ENCODE measurements at places on chromosomes 7 and 10. TPM values are rescaled to one million over a fixed set of nuclear protein-coding genes. Genes with fewer than 3 reads are reported as not detected.

GRCh38 chr10:63591600-63592379 lies 70.6 kb downstream of the REEP3 start:
- H3K4me1 ChIP-seq: no peaks in the 10 kb centered on the region
- H3K27ac ChIP-seq: no peak overlapping the region

DNA sequence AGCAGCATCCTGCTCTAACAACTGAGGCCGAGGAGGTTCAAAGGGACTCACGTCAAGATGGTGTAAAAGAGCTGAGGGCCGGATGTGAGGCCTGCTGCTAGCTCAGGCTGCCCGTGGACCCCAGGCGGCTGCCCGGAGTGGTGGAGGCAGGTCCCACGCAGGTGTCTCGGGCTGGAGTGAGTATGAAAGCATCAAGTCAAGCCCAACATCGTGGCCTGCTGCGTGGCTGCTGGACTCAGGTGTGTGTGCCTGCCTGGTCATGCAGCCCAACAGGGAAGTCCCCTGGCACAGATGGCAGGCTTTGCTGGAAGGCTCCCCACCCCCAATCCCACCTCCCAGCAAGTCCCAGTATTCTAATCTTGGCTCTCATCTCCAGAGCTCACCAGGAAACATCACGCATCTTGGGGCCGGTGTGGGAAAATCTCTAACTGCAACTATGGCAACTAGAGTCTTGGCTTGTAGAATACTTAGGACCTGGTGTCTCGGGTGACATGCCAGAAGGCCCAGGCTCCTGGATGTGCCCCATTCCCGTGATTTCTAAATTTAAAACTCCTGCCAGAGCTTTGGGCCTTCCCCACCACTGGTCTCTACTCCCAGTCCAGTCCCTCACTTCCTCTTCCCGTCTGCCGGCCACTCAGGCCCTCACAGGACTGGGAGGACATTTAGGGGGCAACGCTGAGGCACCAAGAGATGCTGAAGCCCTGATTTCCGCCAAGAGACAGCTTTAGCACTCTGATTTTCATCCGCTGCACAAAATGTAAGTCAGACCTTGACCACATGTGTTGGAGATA lies 85.9 kb downstream of the PRKAG2 start:
- no peaks in the 10 kb centered on the region for H3K36me3 ChIP-seq
- no peak for DNase-seq
- no peaks in the 10 kb centered on the region for H3K4me1 ChIP-seq
- H3K4me3 ChIP-seq: no peak overlapping the region
- no peaks in the 10 kb centered on the region for H3K27me3 ChIP-seq

GRCh38 chr7:25579778-25580075 lies 351.4 kb upstream of the NPVF start:
- no peaks in the 10 kb centered on the region for H3K4me1 ChIP-seq
- H3K27me3 ChIP-seq: no peaks in the 10 kb centered on the region
- H3K4me3 ChIP-seq: no peak overlapping the region
- DNase-seq: peak; percentile 25
- no peaks in the 10 kb centered on the region for H3K36me3 ChIP-seq

DNA sequence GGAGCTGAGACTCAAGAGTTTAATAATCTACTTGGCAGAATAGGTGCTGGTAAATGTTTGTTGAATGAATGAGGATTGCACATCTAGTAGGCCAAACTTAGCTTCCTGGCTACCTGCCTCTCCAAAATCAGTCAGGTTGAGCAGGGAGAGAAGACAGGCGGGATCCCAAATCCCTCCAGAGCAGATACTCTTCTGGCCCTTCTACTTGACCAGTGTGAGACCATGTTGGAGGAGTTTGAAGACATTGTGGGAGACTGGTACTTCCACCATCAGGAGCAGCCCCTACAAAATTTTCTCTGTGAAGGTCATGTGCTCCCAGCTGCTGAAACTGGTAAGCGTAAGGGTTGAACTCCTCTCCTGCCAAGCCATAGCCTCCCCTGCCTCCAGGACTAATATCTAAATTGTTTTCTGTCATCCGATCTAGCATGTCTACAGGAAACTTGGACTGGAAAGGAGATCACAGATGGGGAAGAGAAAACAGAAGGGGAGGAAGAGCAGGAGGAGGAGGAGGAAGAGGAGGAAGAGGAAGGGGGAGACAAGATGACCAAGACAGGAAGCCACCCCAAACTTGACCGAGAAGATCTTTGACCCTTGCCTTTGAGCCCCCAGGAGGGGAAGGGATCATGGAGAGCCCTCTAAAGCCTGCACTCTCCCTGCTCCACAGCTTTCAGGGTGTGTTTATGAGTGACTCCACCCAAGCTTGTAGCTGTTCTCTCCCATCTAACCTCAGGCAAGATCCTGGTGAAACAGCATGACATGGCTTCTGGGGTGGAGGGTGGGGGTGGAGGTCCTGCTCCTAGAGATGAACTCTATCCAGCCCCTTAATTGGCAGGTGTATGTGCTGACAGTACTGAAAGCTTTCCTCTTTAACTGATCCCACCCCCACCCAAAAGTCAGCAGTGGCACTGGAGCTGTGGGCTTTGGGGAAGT lies 2.2 kb upstream of the MBLAC1 start:
- no peak overlapping the region for H3K4me3 ChIP-seq
- DNase-seq: no peak
- peaks cover 23% of the 10 kb centered on the region for H3K4me1 ChIP-seq
- no peaks in the 10 kb centered on the region for H3K36me3 ChIP-seq
- H3K27me3 ChIP-seq: no peaks in the 10 kb centered on the region
- H3K27ac ChIP-seq: no peak overlapping the region

DNA sequence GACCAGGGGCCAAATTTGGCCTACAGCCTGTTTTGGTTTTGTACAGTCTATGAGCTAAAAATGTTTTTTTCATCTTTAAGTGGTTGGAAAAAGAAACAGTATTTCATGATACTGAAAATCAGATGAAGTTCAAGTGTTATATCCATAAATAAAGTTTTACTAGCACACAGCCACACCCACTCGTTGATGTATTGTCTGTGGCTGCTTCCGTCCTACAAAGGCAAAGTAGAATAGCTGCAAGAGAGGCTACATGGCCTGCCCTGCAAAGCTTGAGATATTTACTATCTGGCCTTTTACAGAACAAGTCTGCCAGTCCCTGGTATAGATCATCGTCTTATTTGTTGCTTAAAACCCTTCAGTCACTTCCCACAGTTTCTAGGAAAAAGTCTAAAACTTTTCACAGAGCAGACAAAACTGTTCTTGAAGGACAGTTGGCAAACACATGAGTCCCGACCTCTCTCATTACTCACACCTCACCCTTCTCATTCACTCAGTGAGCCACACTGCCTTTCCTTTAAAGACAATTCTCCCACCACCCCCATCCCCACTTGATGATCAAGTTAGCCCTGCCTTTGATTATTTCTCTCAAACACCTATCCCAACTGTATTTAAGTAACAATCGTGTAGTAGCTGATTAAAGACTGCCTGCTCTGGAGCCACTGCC lies 9.9 kb downstream of the RHEB start:
- no peaks in the 10 kb centered on the region for H3K27me3 ChIP-seq
- H3K4me3 ChIP-seq: no peak overlapping the region
- no peak overlapping the region for H3K27ac ChIP-seq
- DNase-seq: no peak

- H3K4me1 ChIP-seq: no peaks in the 10 kb centered on the region
- H3K36me3 ChIP-seq: no peaks in the 10 kb centered on the region
- peaks cover 5% of the 10 kb centered on the region for H3K27me3 ChIP-seq
- H3K4me3 ChIP-seq: no peak overlapping the region
- no peak overlapping the region for H3K27ac ChIP-seq
Observed at GRCh38 chr10:130493446-130494145, 357.4 kb downstream of the GLRX3 start.

DNA sequence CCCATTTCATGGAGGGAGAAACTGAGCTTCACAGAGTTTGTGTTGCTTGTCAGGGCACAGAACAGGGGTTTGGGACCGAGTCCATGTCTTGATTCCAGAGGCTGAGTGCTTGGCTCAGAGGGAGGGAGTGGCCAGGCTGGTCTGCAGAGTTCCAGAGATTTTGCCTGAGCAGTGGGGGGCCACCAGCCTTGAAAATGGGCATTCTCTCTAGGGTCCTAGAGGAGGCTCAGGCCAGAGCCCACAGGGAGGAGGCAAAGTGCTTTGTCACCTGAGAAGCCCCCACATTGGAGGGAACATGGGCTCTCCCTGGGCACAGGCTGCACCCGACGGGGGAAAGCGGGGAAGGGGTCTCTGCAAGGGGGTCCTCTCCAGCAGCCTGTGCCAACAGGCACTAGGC lies 51.5 kb downstream of the DOCK1 start:
- no peak for DNase-seq
- H3K36me3 ChIP-seq: no peaks in the 10 kb centered on the region
- no peaks in the 10 kb centered on the region for H3K27me3 ChIP-seq
- H3K4me1 ChIP-seq: no peaks in the 10 kb centered on the region
- H3K4me3 ChIP-seq: no peak overlapping the region
- H3K27ac ChIP-seq: no peak overlapping the region

GRCh38 chr7:93890464-93891068 lies at the start of gene TFPI2:
TSS of gene TFPI2 (minus strand) at chr7:93890753. CDS start at chr7:93890678, 75 bp downstream.
- peak within 1 kb of the TSS; percentile 65 for H3K4me3 ChIP-seq
- H3K27me3 ChIP-seq: peaks cover 45% of the 10 kb centered on the region
- H3K27ac ChIP-seq: no peak within 1 kb of the TSS
- H3K36me3 ChIP-seq: no peaks in the 10 kb centered on the region
- DNase-seq: peak; percentile 53

- no peaks in the 10 kb centered on the region for H3K27me3 ChIP-seq
- H3K27ac ChIP-seq: no peak overlapping the region
- no peak for DNase-seq
Observed at GRCh38 chr7:5467645-5468044, 44.0 kb upstream of the TNRC18 start.

DNA sequence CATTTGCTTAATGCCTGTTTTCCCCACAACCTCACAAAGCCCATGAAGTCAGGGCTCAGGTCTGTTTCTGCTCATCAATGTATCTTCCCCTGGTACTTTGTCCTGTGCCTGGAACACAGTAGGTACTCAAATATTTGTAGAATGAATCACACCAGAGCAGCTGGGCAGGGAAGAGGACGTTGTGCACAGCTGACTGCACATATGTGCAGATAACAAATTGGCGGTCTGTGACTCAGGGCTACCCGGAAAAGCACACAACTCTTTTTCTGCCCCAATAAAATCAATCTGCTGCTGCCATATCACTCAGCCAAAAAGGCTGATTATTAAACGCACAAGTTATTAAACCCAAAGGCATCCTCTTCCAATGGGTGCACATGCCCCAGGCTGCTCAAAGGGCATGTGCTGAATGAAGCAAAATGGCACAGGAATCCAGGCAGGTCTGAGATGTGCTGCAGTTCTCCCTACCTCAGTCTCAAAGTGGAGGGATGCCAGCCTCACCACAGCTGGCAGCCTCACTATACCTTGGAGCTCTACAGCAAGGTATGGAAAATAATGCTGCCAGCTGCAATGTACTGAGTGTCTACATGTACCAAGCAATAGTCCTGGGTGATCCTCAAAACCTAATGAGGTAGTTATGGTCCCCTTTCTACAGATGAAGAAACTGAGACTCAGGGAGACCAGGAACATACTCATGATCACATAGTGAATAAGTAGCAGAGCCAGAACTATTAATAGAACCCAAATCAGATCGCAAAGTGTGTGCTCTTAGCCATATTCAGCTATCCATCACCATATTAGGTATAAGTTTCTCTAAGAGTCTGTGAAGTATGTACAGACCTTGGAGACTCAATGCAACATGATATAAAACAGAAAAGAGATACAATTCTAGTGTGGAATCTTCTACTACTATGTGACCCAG lies 43.4 kb downstream of the SORBS1 start:
- H3K4me1 ChIP-seq: peaks cover 5% of the 10 kb centered on the region
- H3K36me3 ChIP-seq: no peaks in the 10 kb centered on the region
- H3K4me3 ChIP-seq: no peak overlapping the region
- no peaks in the 10 kb centered on the region for H3K27me3 ChIP-seq

GRCh38 chr7:23490357-23491135 lies 20.3 kb upstream of the IGF2BP3 start:
- H3K27me3 ChIP-seq: no peaks in the 10 kb centered on the region
- H3K36me3 ChIP-seq: no peaks in the 10 kb centered on the region
- H3K4me1 ChIP-seq: no peaks in the 10 kb centered on the region

- peak; percentile 23 for DNase-seq
- no peaks in the 10 kb centered on the region for H3K27me3 ChIP-seq
- H3K36me3 ChIP-seq: no peaks in the 10 kb centered on the region
- H3K27ac ChIP-seq: peak overlapping the region; percentile 98
Observed at GRCh38 chr10:110496553-110497437, 912 bp upstream of the DUSP5 start.

DNA sequence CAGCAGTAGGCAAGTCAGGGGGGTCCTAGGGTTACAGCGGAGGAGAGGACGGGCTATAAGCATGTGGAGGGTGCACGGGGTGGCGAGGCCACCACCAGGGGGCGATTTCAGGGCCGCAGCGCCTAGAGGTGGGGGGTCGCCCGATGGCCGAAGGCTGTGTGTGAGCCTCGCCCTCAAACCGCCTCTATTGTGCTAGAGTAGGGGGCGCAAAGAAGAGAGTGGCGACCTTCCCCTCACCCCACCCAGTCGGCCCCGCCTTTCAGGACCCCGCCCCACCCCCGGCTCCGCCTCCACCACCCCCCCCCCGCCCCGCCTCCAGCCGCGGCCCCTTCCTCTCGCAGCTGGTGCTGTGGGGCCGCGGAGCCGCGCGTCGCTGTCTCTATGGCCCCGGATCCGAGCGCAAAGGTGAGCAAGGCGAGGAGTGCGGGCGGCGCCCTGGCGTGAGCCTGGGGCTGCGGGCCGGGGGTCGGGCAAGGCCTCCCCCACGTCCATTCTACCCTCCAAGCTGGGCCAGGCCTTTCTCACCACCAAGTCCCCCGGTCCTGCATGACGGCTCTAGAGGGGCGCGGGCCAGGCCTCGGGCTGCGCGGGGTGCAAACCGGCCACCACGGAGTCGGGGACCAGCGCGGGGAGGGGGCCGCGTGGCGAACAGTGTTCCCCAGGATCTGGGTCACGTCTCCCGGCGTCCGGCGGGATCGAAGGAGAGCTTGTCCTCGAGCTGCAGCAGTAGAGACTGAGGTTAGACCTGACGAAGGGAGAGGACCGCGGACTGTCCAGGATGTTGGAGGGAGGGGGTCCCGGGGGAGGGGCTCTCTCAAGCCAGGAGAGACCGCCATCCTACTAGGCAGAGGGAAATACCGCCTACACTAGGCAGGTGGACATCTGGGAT lies at the start of gene SEMA4G:
Gene SEMA4G (plus strand): TSS at position 318 of the 889 bp plus-strand sequence. CDS start 3,409 bp downstream, outside the sequence.
- peaks cover 18% of the 10 kb centered on the region for H3K36me3 ChIP-seq
- H3K4me1 ChIP-seq: peaks cover 16% of the 10 kb centered on the region
- peak within 1 kb of the TSS; percentile 25 for H3K4me3 ChIP-seq
- DNase-seq: peak; percentile 42
- no peaks in the 10 kb centered on the region for H3K27me3 ChIP-seq
- H3K27ac ChIP-seq: no peak within 1 kb of the TSS

GRCh38 chr7:55303220-55303619 lies 61.9 kb upstream of the LANCL2 start:
- H3K27ac ChIP-seq: no peak overlapping the region
- H3K27me3 ChIP-seq: no peaks in the 10 kb centered on the region
- H3K4me1 ChIP-seq: no peaks in the 10 kb centered on the region
- no peaks in the 10 kb centered on the region for H3K36me3 ChIP-seq

The SYT15 gene
- total RNA-seq: 24.8 TPM

The BEND7 gene
- 12.7 TPM for total RNA-seq

The PHKG1 gene
- total RNA-seq: 1.8 TPM

The KIF20B gene
- 10.2 TPM for total RNA-seq

The KLF14 gene
- total RNA-seq: 0.31 TPM

The VWA2 gene
- total RNA-seq: 13.7 TPM

The CACNB2 gene
- total RNA-seq: 23.9 TPM

Measured in lung (tissue), 17 donors.